ENCODE measurements at places on chromosomes 6 and 20.

DNA sequence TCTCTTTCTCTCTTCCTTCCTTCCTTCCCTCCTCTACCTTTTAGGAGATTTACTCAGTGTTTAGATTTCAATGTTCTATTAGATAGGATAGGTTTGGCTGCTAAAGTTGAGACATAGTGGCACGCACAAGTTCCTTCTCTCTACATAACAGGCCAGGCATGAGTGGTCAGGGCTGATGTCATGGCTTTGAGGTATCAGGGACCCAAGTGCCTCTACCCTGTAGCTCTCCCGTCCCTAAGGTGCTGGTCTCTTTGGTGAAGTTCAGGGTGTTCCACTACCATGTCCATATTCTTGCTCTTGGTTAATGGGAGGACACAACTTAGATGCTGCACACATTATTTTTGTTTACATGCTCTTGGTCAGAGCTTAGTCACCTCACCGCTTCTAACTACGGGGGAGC is 245.3 kb downstream of the QKI start:
- DNase-seq: no peak

DNA sequence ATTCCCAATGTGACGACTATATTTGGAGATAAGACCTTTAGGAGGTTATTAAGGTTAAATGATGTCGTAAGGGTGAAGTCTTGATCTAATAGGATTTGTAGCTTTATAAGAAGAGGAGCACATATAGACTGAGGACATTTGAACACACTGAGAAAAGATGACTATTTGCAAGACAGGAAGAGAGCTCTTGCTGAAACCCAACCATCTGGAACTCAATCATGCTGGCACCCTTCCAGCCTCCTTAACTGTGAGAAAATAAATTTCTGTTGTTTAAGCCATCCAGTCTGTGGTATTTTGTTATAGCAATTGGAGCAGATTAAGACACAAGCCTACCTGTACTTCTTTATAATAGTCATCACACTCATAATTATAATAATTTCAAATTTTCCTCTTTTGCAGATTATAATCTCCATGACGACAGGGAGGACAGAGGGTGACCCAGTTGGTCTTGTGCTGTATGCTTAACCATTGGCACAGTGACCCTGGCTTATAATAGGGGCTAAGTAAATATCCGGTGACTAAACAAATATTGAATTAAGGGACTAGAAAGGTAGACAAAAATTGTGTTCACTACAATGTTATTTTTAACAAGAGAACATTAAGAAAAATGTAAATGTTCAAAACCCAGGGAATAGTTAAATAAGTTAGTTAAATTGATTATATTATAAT is 206.4 kb upstream of the HDDC2 start:
- no peak for DNase-seq

DNA sequence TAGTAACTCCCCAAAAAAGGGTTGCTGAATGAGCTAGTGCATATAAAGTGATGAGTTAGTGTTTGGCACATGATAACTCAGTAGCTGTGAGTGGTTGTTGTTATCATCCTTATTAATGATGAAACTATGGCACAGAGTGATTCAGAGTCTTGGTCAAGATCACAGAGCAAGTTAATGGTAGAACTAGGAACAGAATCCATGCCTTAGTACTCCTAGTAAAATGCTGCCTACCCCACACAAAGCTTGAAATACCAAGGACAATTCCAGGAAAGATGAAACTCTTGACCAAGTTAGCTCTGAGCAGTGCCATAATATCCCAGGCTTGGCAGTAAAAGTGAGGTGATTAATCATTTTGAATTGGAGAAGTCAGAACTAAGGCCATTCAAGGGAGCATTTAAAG is 109.1 kb upstream of the ENPP5 start:
- no peak for DNase-seq

GRCh38 chr6:163398115-163398514 is 16.4 kb upstream of the QKI start:
- DNase-seq: no peak

DNA sequence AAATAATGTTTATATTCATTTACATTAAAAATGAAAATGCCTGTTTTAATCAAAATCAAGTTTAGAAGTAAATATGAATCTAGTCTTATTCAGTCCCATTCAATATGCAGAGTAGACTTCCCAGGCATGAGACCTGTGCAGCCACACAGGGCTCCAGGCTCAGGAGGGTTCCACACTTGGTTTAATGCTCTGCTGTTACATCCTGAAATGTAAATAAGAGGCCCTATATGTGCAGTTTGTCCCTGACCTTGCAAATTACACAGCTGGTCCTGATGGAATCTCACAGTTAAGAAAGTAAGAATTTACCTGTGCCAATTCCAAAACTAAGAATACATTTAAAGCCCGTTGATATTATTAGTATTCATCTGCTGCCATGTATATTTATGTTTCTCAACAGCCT is 79.4 kb downstream of the ARHGAP18 start:
- DNase-seq: no peak

DNA sequence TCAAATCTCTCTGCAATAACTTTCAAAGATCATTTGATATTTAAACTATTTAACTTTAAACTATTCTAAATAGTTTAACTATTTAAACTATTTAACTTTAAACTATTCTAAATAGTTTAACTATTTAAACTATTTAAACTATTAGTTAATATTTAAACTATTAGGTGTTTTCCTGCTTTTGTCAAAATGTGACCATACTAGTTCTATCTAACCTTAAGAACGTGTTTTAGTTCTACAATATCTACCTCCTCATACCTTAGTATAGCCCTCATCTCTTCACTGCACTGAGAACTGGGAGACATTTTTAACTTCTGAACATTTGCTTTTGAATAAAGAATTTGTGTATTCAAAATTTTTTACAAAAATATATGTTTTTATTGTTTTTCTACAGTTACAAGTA is 429.1 kb downstream of the ADGRB3 start:
- no peak for DNase-seq

Data from prostate gland (tissue), 2 donors.